Left cardiac atrium (tissue), 4 donors: ENCODE measurements at places on chromosomes 12 and 14. TPM values are rescaled to one million over a fixed set of nuclear protein-coding genes. Genes with fewer than 3 reads are reported as not detected.

Gene PRR4
- total RNA-seq: 2.0 TPM

Gene SLC15A4
- total RNA-seq: 15.6 TPM

DNA sequence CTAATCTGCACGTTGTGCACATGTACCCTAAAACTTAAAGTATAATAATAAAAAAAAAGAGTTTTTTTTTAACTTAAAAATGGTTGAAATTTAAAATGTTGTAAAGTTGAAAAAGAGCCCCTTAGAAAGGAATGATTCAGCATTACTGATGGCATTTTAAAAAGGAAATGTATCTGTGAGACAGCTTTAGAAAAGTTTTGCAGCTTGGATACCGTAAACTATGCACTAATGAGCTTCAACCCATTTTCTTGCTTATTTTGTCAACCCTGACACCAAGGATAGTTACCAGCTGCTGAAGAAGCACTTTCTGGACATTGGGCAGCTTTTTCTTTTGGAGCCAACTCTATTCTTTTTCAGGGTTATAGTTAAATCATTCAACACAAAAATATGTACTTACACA, 4.3 kb downstream of the BICD1 start:
- no peak for DNase-seq

- DNase-seq: no peak
These were observed 197.6 kb upstream of the RBM19 start for GRCh38 chr12:114163771-114164170.

GRCh38 chr12:50985322-50985721, 33.0 kb downstream of the HIGD1C start:
- no peak for DNase-seq

- peak; percentile 24 for DNase-seq
These were observed 200.7 kb downstream of the SLC2A13 start for GRCh38 chr12:39905152-39905551.

DNA sequence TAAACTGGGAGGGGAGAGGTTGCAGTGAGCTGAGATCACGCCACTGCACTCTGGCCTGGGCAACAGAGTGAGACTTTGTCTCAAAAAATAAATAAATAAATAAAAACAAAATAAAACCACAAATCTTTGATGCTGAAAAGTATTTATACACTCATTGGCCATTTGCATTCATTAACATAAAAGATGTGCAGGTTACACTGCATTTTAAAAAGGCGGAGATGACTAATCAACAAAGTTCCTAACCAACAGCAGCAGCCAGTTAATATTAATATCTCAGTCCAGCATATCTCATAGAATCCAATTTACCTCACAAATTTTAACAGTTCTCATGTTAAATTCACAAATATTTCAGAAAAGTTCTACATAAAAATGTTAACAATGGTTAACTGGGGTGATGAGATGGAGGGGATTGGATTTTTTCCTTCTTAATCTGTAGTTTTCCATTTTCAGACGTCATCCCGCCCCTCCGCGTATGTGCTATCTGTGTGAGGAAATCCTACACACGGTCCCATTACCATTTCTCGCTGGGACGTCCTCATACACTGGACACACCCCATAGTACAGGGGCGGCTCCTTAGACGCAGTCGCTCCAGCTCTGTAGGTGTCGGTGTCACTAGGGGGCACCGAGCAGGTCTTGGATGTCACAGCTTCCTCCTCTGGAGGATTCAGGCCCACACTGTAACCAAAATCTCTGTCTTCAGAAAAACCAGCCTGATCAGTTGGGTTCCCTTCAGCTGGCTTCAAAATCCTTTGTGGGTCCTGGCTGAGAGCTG, 7.3 kb downstream of the ANKLE2 start:
- DNase-seq: no peak

- no peak for DNase-seq
These were observed 4.1 kb downstream of the LRIG3 start for GRCh38 chr12:58916161-58916621.
